ENCODE measurements at places on chromosomes 3 and 15.

- no peak for DNase-seq
These were observed 574.5 kb upstream of the TBL1XR1 start for GRCh38 chr3:177771780-177772179.

DNA sequence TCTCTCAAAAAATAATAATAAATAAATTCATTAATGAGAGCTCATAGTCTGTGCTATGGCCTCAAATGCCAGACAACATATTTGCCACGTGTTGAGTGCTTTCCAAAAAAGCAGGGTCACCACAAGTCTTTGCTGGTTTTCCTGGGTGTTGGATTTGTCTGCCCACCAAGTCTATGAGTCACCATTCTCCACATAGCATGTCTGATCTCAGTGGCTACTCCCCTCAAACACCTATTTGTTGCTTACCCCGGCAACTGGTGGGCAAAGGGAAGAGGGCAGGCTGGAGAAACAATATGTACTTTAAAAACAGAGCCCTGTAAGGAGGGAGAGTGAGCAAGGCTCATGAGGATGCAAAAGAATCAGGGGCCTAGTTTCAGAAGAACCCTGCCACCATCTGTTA, 120.0 kb upstream of the ARRDC4 start:
- no peak for DNase-seq

GRCh38 chr3:110470310-110470709, 601.3 kb upstream of the NECTIN3 start:
- DNase-seq = no peak

DNA sequence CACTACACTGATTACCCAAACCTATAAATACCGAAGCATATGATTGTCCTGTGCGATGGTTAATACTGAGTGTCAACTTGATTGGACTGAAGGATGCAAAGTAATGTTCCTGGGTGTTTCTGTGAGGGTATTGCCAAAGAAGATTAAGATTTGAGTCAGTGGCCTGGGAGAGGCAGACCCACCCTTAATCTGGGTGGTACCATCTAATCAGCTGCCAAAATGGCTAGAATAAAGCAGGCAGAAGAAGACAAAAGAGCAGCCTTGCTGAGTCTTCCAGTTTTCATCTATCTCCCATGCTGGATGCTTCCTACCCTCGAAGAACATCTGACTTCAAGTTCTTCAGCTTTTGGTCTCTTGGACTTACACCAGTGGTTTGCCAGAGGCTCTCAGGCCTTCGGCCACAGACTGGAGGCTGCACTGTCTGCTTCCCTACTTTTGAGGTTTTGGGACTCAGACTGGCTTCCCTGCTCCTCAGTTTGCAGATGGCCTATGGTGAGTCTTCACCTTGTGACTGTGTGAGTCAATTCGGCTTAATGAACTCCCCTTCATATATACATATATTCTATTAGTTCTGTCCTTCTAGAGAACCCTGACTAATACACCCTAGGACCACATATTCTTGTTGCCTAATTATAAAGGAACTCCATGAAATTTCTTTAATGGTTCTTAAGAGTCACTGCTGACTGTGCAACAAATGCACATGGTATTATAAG, 31.7 kb downstream of the CSNK1G1 start:
- DNase-seq = no peak

DNA sequence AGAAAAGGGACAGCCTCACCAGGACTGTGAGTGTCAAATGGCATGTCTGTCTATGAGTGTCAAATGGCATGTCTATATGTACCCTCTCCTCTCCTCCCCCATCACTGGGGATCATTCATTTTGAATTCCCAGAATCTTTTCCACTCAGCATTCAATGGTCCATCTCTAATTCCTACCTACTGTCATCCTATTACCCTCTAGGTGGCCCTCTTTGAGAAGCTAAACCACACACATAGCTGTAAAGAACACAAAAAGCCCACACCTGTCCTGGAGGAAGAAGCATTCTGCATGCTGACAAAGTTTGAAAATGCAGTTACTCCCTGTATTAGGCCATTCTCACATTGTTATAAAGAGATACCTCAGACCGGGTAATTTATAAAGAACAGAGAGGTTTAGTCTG, 46.2 kb upstream of the PYDC2 start:
- no peak for DNase-seq

DNA sequence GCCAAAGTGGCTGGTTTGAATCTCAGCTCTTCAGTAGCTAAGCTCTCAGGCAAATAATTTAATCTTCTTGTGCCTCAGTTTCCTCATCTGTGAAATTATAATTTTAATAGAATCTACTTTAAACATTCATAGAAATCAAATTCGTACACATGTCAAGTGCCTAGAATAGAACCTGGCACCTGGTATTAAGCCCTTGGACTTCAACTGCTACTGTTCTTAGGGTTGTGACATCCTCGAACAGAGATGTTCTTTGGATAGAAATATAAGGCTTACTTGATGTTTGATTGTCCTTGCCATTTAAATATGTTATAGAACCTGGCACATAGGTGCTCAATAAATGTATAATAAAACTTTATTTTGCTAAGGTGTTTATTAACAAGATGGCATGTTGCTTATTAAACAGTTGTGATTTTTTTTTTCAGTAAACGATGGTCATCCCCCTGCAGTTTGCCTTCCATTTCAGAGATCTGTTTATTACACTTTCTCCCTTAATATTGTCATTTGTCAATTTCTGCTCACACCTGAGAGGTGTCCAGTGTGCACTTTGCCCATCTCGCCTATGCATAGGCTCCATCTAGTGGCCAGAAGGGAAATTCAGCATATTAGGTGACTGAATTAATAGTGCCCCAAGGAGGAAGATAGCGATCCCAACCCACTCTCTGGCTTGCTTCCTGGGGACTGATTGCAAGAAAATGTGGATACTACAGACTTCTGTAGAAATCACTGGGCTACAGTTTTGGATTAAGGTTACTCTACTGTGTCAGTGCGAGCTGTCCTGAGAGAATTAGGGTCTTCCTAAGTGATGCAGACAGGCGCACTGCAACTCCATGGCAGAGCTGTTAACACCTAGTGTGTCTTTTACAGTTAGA, 10.7 kb downstream of the IGF1R start:
- no peak for DNase-seq

DNA sequence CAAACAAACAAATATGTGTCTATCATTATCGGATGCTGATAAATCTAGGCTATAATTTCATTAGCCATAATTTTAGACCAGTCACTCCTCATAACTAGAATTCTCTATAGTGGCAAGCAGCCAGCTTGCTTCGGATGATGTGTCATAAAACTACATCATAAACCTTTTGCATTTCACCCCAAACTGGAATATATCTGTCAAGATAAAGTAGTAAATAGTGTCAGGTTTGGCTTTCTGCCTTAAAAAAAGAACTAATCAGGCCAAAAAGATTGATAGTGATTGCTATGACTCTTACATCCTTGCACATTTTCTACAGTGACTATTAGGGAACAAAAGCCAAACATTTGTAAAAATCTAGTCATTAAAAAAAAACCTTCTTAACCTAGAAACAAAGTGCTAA, 51.0 kb downstream of the DPPA2 start:
- DNase-seq = no peak

DNA sequence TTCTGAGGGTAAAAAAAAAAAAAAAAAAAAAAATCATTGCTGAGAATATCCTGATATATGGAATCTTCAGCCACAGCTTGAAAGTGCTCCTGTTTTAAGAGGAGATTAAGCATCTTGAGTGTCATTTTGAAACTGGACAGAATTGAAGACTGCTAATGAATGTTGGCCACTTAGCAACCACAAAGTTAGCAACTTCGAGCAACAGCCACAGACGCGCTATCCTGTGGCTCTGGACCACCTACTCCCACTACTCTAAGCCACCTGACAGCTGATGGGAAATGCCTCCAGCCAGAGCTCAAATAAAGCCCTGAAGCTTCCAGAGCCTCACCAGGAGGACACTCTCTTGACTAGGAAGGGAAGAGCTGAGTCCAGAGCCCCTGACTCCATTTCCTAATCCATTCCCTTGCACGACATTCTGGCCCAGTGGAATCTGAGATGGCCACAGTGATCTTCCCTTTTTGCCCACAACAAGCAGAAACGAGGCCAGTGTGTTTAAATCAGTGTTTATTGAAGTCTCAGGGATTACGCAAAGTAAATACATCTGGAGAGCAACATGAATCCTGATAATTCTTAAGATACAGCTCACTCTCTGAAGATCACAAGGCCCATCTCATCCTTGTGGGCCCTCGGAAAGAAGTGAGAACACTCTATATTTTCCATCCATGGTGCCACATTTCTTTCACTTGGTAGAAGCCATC, 58.6 kb downstream of the TMEM212 start:
- DNase-seq = no peak

DNA sequence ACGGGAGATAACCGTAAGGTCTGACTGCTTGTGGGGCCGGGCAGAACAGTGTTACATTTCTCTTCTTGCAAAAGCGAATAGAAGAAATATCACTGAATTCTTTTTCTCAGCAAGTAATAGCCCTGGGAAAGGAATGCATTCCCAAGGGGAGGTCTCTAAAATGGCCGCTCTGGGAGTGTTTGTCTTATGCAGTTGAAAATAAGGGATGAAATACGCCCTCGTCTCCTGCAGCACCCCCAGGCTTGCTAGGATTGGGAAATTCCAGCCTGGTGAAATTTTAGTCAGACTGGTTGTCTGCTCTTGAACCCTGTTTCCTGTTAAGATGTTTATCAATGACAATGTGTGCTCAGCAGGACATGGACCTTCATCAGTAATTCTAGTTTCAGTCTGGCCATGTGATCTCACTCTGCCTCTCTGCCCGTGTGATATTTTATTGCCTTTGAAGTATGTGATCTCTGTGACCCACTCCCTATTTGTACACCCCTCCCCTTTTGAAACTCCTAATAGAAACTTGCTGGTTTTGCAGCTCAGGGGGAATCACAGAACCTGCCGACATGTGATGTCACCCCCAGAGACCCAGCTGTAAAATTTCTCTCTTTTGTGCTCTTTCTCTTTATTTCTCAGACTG, 715.6 kb downstream of the ROBO1 start:
- no peak for DNase-seq
